ENCODE measurements at places on chromosomes 12 and 14. TPM values are rescaled to one million over a fixed set of nuclear protein-coding genes. Genes with fewer than 3 reads are reported as not detected.

Gene HOXC4
- total RNA-seq = not detected

Gene CELA1
- not detected for total RNA-seq

Gene FAM90A1
- total RNA-seq = 0.18 TPM

Gene MEG3
- total RNA-seq = not detected

Gene RASAL1
- 0.33 TPM for total RNA-seq

Gene GDF11
- 53.1 TPM for total RNA-seq

DNA sequence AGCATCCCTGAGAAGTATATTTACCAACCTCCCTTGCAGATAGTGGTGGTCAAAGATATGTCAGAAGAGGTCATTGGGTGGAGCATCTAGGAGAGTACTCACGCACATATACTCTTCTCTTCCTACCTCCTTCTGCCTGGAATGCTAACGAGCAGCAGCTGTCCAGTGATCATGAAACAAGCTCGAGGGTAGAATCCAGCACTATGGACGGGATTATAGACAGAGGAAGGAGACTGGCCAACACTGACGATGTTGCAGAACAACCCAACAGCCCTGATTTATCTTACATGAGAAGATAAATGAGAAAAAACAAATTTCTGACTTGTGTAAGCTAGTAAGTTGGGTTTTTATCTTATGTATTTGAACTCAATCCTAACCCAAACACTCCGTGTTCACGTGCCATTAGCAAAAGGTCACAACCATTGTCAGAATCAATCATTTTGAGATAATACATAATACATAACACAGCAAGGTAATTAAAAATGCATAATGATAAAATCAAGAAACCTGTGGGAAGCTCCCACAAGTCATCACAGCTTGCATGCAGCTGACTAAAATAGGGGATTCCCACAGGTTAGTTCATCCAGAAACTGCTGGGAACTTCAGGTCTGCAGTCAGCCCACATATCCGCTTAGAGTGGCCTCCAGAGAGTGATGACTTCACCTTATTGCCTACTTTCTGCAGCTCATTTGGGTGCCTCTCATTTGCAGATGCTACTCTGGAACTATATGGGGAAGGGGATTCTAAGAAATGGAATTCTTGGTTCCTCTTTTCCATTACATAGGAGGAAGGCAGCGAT is 36.3 kb upstream of the STK38L start:
- no peak overlapping the region for H3K27ac ChIP-seq
- no peaks in the 10 kb centered on the region for H3K4me1 ChIP-seq
- H3K27me3 ChIP-seq = no peaks in the 10 kb centered on the region
- H3K36me3 ChIP-seq = no peaks in the 10 kb centered on the region
- H3K4me3 ChIP-seq = no peak overlapping the region

GRCh38 chr12:115051378-115051777 is 367.4 kb upstream of the TBX3 start:
- H3K36me3 ChIP-seq = no peaks in the 10 kb centered on the region
- H3K4me1 ChIP-seq = no peaks in the 10 kb centered on the region
- no peak for DNase-seq
- no peak overlapping the region for H3K27ac ChIP-seq
- H3K4me3 ChIP-seq = no peak overlapping the region

GRCh38 chr14:68245146-68246073 is 425.8 kb downstream of the RAD51B start:
- peak overlapping the region; percentile 74 for H3K27ac ChIP-seq
- DNase-seq = peak; percentile 92
- no peak overlapping the region for H3K4me3 ChIP-seq
- H3K4me1 ChIP-seq = peaks cover 60% of the 10 kb centered on the region
- H3K27me3 ChIP-seq = no peaks in the 10 kb centered on the region

GRCh38 chr14:91244501-91244901 is at the start of gene GPR68:
Gene GPR68 (minus strand): TSS chr14:91244704. CDS start chr14:91235050, 9,654 bp downstream.
- H3K27ac ChIP-seq = no peak within 1 kb of the TSS
- H3K4me1 ChIP-seq = no peaks in the 10 kb centered on the region
- H3K36me3 ChIP-seq = no peaks in the 10 kb centered on the region
- DNase-seq = peak; percentile 82

DNA sequence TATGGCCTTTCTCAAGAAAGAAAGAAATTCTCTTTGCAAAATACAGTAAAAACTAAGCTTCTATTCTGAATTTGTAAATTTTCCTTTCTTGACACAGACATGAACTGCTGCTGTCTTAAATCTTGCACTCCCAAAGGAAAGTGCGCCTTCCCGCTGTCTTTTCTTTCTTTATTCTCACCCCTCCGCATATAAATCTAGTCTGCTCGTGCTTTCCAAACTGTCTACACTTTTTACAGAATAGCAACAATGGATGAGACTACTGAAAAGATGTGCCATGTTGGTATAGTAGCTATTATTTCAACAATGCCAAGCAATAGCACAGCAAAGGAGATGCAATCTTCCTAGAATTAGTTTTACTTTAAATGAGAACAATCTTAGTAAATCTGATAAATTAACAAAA is 328.8 kb upstream of the PDE3A start:
- no peak overlapping the region for H3K4me3 ChIP-seq
- H3K27ac ChIP-seq = no peak overlapping the region
- DNase-seq = no peak
- H3K36me3 ChIP-seq = no peaks in the 10 kb centered on the region
- no peaks in the 10 kb centered on the region for H3K27me3 ChIP-seq

DNA sequence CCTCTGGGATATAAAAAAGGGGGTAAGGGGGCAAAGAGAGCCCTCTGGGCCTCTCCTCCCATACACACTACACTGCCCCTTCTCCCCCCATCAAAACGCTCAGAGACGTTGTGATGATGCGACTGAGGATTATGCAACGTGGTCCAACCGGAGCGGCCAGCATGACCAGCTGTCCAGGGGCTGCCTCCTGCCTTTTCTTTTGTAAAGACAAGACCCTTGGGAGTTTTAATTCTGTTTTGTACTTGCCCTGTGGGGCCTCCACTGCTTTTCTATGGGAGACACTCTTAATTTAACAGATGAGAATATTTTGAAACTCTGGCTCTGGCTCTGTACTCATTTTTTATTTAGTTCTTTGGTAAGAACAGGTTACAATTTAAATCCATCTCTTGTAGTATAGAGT is 7.2 kb downstream of the MBD6 start:
- H3K27me3 ChIP-seq = no peaks in the 10 kb centered on the region
- peaks cover 1% of the 10 kb centered on the region for H3K4me1 ChIP-seq
- H3K4me3 ChIP-seq = no peak overlapping the region
- H3K36me3 ChIP-seq = peaks cover 63% of the 10 kb centered on the region

- no peaks in the 10 kb centered on the region for H3K27me3 ChIP-seq
- H3K36me3 ChIP-seq = no peaks in the 10 kb centered on the region
- no peaks in the 10 kb centered on the region for H3K4me1 ChIP-seq
- DNase-seq = no peak
- H3K27ac ChIP-seq = no peak overlapping the region
These were observed 209.6 kb downstream of the EMP1 start for GRCh38 chr12:13405961-13406703.

DNA sequence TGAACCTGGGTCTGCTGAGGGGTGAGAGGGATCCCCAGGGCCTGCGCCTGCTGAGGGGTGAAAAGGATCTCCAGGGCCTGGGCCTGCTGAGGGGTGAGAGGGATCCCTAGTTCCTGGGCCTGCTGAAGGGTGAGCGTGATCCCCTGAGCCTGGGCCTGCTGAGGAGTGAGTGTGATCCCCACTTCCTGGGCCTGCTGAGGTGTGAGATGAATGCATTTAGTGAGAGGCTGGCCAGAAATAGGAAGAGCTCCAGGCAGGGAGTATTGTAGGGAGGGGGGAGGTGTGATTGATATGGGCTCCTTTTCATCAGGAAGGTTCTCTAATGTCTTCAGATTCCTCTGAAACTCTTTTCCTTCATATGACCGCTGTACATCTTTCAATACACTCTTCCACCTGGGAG is 43.0 kb downstream of the FAM186A start:
- H3K27me3 ChIP-seq = no peaks in the 10 kb centered on the region
- no peak overlapping the region for H3K27ac ChIP-seq
- DNase-seq = no peak
- no peak overlapping the region for H3K4me3 ChIP-seq

DNA sequence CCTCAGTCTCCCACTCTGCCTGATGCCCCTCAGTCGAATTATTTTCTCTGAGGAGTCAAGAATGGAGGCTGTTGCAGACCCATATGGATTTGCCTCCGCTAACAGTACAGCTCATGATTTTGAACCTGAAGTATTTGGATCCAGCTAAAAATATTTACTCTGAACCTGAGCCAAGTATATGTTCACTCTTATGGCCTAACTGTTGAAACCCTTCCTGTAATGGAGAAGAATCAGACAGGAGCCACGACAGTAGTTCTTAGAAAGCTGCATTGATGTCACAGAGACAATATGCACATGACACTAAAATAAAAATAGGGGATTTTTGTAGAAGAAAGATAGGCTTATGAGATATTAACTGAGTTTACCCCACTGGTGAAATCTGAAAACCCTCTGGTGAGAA is 1128.3 kb upstream of the FLRT2 start:
- no peaks in the 10 kb centered on the region for H3K36me3 ChIP-seq
- no peak for DNase-seq
- peaks cover 9% of the 10 kb centered on the region for H3K4me1 ChIP-seq
- H3K27ac ChIP-seq = no peak overlapping the region
- H3K4me3 ChIP-seq = no peak overlapping the region

DNA sequence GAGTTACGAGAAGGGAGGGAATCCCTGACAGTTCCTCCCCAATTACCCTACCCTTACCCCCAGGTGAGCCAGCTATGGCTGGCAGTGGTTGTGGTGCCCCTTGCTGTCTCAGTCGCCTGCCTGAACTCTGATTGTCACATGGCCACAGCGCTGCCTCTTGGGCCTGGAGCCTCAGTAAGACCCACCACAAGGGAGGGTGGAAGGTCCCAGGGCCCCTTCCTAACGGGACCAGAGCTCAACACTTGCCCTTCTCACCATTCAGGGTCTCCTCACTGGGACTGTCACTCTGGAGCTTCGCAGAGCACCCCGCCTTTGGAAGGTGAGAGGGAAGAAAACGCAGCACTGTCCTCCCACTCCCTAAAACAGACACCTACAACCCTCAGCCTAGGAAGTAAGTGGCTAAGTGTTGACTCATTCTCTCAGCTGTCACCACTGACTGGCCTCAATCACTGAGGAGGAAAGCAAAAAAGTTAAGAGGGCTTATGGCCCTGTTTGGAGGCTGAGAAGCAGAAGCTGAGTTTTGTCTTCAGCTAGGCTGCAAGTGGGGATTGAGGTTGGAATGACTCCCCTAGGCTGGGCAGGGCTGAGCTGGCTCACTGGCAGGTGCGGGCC is 1.0 kb downstream of the TMEM253 start:
- no peaks in the 10 kb centered on the region for H3K27me3 ChIP-seq
- no peaks in the 10 kb centered on the region for H3K36me3 ChIP-seq
- no peak for DNase-seq
- H3K4me3 ChIP-seq = no peak overlapping the region

- no peaks in the 10 kb centered on the region for H3K27me3 ChIP-seq
- peak overlapping the region; percentile 93 for H3K27ac ChIP-seq
- DNase-seq = peak; percentile 85
These were observed 41.4 kb upstream of the NUDT4 start for GRCh38 chr12:93336291-93336741.
